PC-9 (cell line): ENCODE measurements at places on chromosomes 3 and 15. TPM values are rescaled to one million over a fixed set of nuclear protein-coding genes. Genes with fewer than 3 reads are reported as not detected.

DNA sequence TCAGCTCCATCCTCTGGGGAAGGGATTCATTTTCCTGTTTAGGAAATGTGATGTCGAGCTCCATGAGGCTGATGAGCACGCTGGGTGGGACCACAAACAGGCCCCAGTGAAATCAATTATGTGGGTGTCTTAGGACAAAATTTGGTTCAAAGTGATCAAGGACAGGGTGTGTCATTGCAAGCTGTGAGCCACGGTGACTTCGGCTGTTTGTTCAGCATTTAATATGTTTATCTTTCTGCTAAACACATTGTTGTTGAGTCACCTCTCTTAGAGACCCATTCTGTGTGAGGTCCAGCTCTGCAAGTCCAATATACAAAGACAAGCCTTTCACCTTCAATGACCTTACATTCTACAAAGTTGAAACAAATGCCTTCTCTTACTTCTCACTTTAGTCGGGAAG is 41.3 kb downstream of the SSR3 start:
- peak; percentile 53 for DNase-seq

DNA sequence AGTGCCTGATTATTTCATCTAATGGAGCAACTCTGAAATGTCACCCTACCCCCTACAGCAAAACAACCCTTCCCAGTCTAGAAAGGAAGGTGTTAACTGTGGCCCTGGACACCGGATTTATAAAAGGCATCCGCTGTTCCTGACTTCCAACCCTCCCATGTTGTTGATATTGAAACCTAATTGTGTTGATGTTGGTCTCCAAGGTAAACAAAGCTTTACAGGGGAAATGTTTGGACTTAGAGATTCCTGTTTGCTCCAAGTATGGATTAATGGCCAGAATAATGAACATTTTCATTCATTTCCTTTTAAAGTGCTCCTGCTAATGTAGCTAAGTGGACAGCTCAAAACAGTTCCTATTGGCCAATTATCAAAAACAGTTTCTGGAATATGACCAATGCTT is 19.4 kb upstream of the LMCD1 start:
- DNase-seq: no peak

GRCh38 chr3:58560771-58561311 is 16.4 kb downstream of the FAM107A start:
- peak; percentile 81 for DNase-seq

CHRM5 gene
- not detected in 2 replicates for total RNA-seq

DNA sequence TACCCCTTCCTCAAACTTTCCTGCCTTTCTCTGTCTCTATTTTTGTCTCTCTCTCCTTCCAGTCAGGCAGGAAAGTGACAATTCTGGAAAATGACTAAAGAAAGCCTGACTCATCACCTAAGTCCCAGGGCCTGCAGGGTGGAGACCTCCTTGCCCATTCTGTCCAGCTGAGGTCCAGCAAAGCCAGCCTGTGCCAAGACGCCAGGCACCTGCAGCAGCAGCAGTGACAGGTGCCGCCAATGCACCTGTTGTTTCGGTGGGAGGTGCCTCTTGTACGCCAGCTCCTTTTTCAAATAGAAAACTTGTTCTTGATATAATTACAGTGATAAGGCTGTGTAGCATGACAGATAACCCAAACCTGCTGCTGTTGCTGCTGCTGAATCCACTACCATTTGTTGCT is 501.3 kb downstream of the NTRK3 start:
- DNase-seq: no peak
